Stimulated activated CD8-positive, alpha-beta memory T cell treated with anti-CD3 and anti-CD28 coated beads, Interleukin-7, amount 100 ng/mL, for 4 hours (primary cell): ENCODE measurements at places on chromosomes 13 and 19.

GRCh38 chr13:50574731-50575130 lies 268.8 kb downstream of the DLEU7 start:
- no peak for DNase-seq

DNA sequence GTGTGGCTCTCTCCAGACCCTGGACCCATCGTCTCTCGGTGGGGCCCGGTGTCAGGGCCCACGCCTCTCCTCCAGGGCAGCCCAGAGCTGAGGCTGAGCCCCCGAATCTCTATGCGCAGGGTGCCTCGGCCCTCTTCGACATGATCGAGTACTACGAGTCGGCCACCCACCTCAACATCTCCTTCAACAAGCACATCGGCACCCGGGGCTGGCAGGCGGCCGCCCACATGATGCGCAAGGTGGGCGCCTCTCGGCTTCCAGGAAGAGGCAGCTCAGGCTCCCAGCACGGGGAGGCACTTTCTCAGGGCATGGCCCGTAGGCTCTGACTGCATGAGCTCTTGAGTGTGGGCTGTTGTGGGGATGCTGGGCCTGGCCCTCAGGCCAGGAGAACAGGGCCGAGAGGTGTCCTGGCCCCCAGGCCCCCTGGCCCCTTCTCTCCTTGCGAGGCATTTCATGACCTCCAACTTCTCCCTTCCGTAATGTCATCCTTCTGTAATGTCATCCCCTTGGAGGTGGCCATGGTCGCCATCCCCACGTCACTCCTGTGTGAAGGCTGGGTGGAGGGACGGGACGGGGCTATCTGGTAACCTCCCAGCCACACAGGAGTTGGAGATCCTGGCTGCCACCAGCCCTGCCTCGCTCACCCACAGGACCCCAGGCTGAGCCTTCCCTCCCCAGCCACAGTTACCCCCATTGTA lies 19.4 kb downstream of the NKPD1 start:
- no peak for DNase-seq

DNA sequence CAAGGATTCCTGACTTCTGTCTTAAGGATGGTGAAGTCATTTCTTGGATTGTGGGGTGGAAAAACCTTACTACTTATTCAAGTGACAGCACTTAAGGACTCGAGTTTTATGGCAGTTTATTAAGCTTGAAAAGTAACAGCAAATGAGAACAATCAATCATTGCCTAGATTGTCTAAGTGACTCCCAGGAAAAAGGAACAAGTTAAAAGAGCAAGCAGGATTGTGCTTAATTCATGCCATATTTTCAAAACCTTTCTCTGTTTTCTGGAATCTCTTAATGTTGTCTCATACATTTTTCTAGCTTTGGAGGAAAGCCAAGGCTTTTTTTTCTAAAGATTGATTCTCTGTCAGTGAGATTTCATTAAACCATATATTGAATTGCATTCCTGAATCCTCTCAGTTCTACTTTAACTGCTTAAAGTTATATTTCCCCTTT lies 236.2 kb upstream of the HTR2A start:
- no peak for DNase-seq

- no peak for DNase-seq
Measured at GRCh38 chr13:73967397-73968165, 166.6 kb downstream of the KLF12 start.

GRCh38 chr19:15498910-15499309 lies 9.4 kb upstream of the CYP4F22 start:
- no peak for DNase-seq
